Activated CD8-positive, alpha-beta memory T cell treated with anti-CD3 and anti-CD28 coated beads, Interleukin-2, amount 10 ng/mL, durations not matched to agents 7 days and 5 days (primary cell): ENCODE measurements at places on chromosomes 11 and 22. TPM values are rescaled to one million over a fixed set of nuclear protein-coding genes. Genes with fewer than 3 reads are reported as not detected.

DNA sequence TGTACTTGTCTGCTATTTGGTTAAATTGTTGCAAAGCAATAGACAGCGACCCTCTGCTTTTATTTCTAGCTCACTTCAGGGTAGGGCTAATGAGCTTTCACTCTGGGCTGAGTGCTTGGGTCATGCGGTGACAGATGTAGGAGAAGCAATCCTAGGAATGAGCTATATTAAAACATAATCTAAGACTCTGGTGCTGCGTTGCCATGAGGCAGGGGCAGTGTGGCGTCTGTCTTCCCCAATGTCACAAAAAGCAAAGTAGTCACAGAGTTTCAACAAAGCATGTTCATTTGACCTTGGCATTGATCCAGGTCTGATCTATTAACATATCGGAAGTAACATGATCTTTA, 55.5 kb upstream of the GRAMD1B start:
- no peak for DNase-seq

OR6A2 gene
- not detected for total RNA-seq

GRCh38 chr22:35301372-35301874, 1.7 kb downstream of the TOM1 start:
- no peak for DNase-seq

GRCh38 chr11:68266121-68266891, 5.5 kb downstream of the C11orf24 start:
- DNase-seq: no peak

- DNase-seq: no peak
These were observed 296.9 kb downstream of the OPCML start for GRCh38 chr11:133235381-133235780.

GRCh38 chr11:19519912-19520641, 192.6 kb upstream of the NAV2 start:
- no peak for DNase-seq
